Testis (tissue), 5 donors: ENCODE measurements at places on chromosomes 16 and 17.

DNA sequence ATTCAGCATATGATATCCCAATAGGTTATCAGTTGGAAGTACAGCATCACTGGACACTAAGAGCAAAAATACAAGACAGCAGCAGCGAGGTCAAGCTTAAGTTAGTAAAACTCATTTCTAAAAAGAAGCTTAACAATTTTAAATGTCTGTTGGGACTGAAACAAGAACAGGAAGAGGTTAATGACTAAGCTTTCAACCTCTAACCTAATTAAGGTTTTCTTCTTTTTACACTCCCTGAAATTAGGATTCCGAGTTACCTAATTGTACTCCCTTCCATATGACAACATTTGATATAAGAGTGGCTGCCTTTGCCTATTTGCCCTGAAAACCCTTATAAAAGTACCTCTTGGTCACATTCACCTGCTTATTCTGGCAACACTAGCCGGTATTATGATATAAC lies 34.3 kb downstream of the CPSF4L start:
- DNase-seq = no peak
- no peaks in the 10 kb centered on the region for H3K27me3 ChIP-seq
- peaks cover 9% of the 10 kb centered on the region for H3K4me1 ChIP-seq
- H3K4me3 ChIP-seq = no peak overlapping the region

- H3K36me3 ChIP-seq = no peaks in the 10 kb centered on the region
- no peak for DNase-seq
- H3K4me1 ChIP-seq = peaks cover 14% of the 10 kb centered on the region
- no peak overlapping the region for H3K4me3 ChIP-seq
Measured at GRCh38 chr16:19809121-19809635, 75.5 kb downstream of the GPRC5B start.

- H3K27me3 ChIP-seq = no peaks in the 10 kb centered on the region
- no peak overlapping the region for H3K4me3 ChIP-seq
- no peak for DNase-seq
- no peaks in the 10 kb centered on the region for H3K4me1 ChIP-seq
- no peaks in the 10 kb centered on the region for H3K36me3 ChIP-seq
- H3K27ac ChIP-seq = no peak overlapping the region
Measured at GRCh38 chr17:60557805-60558204, 31.8 kb upstream of the APPBP2 start.

DNA sequence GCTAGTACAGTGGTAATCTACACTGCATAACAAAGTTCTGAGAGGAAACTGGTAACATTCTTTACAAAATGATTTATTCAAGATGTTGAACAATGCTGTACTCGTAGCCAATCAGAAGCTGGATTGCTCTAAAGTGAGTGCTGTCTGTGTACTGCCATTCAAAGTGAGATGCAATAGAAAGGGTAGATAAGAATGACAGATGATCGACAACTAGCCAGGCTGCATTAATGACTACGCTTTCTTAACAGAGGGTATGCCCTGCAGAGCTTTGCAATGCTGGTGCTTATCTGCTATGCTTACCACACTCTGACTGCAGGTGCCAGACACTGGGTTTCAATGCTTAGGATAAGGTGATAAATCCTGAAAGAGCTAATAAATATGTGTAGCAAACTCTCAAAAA lies 46.1 kb upstream of the SLC25A19 start:
- no peaks in the 10 kb centered on the region for H3K36me3 ChIP-seq
- no peak overlapping the region for H3K4me3 ChIP-seq
- no peak for DNase-seq
- H3K4me1 ChIP-seq = peaks cover 9% of the 10 kb centered on the region
- H3K27me3 ChIP-seq = no peaks in the 10 kb centered on the region

GRCh38 chr17:29157310-29157709 lies 22.9 kb downstream of the MYO18A start:
- H3K27me3 ChIP-seq = no peaks in the 10 kb centered on the region
- H3K4me1 ChIP-seq = peaks cover 21% of the 10 kb centered on the region
- H3K36me3 ChIP-seq = no peaks in the 10 kb centered on the region
- H3K27ac ChIP-seq = no peak overlapping the region
- H3K4me3 ChIP-seq = no peak overlapping the region

- no peak overlapping the region for H3K27ac ChIP-seq
- no peak for DNase-seq
- peaks cover 43% of the 10 kb centered on the region for H3K4me1 ChIP-seq
- no peaks in the 10 kb centered on the region for H3K27me3 ChIP-seq
Measured at GRCh38 chr16:89360760-89361435, 129.5 kb downstream of the ANKRD11 start.

GRCh38 chr16:77297996-77298395 lies 98.8 kb downstream of the SYCE1L start:
- H3K36me3 ChIP-seq = no peaks in the 10 kb centered on the region
- no peak overlapping the region for H3K4me3 ChIP-seq
- no peaks in the 10 kb centered on the region for H3K27me3 ChIP-seq
- no peaks in the 10 kb centered on the region for H3K4me1 ChIP-seq

DNA sequence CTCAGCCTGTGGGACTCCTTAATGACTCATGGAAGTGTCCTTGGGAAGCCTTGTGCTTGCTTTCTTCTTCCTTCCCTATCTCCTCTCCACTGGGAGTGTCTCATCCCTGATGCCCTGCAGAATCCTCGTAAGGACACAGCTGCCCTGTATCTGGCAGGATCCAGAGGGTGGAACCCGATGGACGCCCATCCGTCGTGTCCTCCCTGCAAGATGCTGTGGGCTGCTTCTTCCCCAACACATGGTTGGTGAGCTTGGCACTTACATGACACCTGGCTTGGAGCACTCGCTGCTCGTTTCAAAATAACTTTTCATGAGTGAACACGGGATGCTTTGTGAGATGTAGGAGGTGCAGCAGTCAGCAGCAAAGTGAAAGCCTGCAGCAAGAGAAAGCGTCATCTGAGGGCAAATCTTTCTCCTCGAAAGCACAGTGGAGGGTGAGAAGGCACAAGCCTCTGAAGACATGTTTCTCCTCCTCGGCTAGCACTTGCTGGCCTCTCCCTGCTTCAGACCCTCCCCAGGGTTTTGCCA lies 3.3 kb downstream of the CCL15 start:
- no peaks in the 10 kb centered on the region for H3K4me1 ChIP-seq
- DNase-seq = no peak
- no peak overlapping the region for H3K27ac ChIP-seq
- no peaks in the 10 kb centered on the region for H3K36me3 ChIP-seq
- no peaks in the 10 kb centered on the region for H3K27me3 ChIP-seq

DNA sequence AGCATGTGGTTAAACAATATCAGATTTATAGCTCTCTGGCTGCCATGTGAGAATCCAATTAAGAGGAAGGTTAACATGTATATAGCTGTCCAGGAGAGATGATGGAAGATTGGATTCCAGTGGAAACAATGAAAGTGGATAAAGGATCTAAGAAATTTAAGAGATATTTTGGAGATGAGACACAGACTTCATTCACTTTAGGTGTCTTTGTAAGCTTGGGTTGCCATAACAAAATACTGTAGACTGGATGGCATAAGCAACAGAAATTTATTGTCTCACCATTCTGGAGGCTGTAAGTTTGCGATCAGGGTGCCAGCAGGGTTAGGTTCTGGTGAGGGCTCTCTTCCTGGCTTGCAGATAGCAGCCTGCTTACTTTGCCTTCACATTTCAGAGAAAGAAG lies 155.9 kb upstream of the MYOCD start:
- H3K27me3 ChIP-seq = no peaks in the 10 kb centered on the region
- no peak for DNase-seq
- no peaks in the 10 kb centered on the region for H3K36me3 ChIP-seq
- no peak overlapping the region for H3K27ac ChIP-seq
- H3K4me1 ChIP-seq = no peaks in the 10 kb centered on the region
- H3K4me3 ChIP-seq = no peak overlapping the region
